ENCODE measurements at places on chromosomes 5 and 9.

- no peak for DNase-seq
These were observed 31.3 kb downstream of the ARHGAP26 start for GRCh38 chr5:142801495-142801871.

GRCh38 chr5:124572971-124573370, 173.5 kb downstream of the ZNF608 start:
- no peak for DNase-seq

DNA sequence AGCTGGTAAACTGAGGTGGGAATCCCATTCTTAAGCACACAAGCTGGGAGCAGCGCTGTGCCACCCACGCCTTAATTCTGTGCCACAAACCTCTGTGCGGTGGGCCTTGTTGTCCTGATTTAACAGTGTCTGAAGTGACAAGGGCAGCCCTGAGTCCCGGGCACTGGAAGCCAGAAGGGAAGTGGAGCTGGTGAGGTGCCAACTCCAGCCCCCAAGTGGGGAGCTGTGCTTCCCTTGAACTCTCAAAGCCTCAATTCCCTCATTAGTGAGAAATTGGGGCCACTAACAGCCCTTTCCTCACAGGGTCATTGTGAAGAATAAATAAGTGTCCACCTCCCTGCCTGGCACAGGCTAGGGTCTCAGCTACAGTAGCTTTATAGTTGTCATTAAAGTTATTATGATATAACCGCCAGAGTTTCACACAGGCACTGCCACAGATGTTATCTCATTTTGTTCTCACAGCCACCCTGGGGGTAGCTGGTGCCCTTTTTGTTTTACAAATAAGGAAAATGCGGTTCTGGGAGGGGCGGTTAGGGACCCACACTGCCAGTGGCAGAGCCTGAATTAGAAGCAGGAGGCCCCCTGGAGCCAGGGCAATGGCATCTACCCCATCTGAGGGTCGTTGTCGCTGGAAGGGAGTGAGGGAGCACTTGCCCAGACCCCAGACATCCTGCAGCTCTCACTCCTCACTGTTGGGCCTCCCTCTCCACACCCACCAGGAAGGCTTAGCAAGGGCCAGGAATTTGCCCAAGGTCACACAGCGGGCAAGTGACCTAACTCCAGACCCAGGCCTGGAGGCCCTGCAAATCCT, 2.1 kb upstream of the TLX3 start:
- DNase-seq: no peak

DNA sequence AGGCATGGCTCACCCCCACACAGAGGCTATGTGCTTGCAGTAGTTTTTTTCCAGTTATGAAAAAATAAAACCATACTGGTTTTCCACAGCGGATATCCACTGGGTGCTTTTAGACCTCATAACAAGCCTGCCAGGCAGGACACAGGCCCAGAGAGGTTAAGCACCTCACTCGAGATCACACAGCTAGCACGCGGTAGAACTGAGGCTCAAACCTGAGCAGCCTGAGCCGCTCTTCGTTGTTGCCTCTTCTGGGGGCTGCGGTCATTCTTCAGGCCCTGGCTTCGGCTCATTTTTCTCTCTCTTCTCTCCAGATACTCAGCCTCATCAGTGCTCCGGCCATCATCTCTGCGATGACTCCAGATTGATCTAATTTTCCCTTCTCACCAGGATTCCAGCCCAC, 196.0 kb downstream of the TTLL11 start:
- DNase-seq: no peak

- DNase-seq: no peak
These were observed 8.8 kb downstream of the CLPTM1L start for GRCh38 chr5:1336106-1336561.

DNA sequence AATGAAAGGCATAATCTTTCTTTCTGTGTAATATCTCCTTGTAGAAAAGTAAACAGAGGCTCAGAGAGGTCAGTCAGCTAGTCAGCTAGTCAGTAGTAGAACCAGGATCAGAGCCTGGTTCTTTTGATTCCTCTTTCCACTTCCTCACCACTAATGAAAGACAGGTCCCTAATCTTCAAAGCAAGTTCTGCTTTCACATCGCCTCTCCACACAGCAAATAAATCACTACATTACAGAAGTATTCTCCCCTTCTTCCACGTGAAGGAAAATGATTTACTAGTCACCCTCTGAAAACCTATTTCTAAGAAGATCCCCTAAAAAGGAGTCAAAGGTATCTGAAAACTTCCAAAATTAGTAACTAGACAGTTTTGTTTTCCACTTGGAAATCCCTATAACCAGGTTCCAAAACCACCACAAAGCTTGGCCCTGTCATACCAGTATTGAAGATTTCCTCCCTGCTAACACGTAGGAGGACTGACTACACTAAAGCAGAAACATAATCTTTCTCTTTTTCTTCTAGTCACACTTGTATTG, 140.5 kb upstream of the TARS1 start:
- DNase-seq: no peak

GRCh38 chr5:126108470-126108869, 314.7 kb upstream of the GRAMD2B start:
- DNase-seq: no peak

- DNase-seq: no peak
These were observed 232.4 kb downstream of the ESM1 start for GRCh38 chr5:54753034-54753433.

GRCh38 chr5:133348406-133348805, 263.9 kb downstream of the FSTL4 start:
- DNase-seq: no peak

GRCh38 chr9:136675477-136676296, 11.6 kb downstream of the AGPAT2 start:
- no peak for DNase-seq

DNA sequence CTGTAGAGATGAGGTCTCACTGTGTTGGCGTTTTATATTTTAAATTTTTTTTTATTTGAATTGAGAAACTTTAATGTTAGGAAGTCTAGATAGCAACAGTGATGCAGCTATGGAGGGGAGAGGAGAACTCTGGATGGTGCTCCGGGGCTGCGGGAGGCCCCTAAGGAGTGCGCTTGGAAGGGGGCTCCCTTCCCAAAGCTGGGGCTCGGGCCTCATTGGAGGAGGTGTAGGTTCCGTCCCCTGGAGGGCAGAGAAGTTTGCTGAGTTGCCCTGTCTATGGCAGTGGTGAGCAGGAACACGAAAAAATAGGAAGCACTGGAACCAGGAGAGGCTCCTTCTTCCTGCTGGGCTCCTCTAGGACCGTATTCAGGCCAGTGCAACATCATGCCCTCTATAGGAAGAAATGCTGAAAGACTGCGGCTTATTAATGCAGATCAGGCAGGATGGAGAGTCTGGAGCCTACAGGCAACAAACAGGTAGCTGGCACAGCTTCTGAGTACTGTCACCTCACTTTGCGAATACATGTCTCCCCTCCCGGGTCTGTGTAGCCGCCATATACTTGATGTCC, 16.1 kb downstream of the AHRR start:
- DNase-seq: no peak

DNA sequence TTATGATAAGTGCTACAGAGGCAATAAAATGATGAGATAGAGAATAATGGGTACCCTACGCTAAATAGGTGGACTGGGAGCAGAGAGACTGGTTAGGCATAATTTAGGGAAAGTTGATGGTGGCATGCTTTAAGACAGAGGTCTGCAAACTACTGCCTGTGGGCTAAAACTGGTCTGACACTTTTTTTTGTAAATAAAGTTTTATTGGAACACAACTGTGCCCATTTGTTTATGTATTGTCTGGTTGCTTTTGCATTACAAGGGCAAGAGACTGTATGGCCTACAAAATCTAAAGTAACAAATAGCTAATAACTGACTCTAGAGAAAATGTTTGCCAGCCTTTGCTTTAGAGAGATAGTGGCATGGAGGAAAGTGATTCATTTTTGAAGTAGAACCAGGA, 2.5 kb downstream of the ERCC6L2 start:
- no peak for DNase-seq

DNA sequence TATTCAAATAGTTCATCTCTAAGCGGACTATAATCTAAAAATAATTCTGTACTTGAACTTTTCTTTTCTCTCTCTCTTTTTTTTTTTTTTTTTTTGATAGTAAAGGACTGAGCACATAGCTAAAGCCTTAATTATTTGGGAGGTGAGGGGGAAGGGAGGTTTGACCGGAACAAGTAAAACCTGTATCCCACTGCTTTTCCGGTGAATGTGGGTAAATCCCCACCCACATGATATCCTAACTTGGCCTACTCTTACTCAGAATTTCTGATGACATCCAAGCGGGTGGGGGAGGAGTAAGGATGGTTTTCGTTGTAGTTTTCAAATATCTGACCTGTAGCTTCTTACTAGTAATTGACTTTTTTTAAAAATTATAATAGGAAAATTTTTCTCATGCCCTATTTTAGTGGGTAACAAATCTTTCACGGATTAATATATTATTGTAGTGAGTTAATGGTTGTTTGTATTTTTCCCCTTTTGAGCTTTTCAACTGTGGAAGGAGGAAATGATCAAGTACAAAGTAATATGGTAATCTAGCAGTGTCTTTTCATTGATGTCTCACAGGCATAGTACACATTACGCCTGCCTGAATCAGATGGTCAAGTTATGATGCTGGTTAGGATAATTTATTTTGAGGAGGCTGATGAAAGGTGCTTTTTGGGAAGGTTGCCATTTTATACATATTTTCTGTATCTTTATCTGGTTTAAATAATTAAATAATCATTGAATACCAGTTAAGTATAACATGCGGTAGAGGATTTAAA, 2.2 kb upstream of the ELL2 start:
- DNase-seq: no peak

GRCh38 chr5:177487144-177487543, 10.3 kb downstream of the PDLIM7 start:
- no peak for DNase-seq

- no peak for DNase-seq
These were observed 23.9 kb upstream of the MYOT start for GRCh38 chr5:137843676-137844299.

DNA sequence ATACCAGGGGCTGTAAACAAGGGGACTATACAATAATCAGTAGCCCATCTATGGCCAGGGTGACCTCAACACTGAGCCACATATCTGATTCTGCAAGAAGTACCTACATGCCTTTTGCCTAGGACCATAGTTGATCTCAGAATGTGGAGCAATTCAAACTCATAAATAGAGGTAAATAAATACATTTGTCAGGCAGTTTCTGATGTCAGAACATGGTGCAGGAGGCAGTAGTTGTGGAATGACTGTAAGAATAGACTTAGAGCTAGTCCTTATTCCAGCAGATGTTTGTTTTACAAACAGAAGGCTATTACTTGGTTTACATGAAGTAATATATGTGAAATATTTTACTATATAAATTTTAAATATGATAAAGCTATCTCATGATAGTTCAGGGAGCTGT, 330.7 kb upstream of the DAB2 start:
- no peak for DNase-seq

DNA sequence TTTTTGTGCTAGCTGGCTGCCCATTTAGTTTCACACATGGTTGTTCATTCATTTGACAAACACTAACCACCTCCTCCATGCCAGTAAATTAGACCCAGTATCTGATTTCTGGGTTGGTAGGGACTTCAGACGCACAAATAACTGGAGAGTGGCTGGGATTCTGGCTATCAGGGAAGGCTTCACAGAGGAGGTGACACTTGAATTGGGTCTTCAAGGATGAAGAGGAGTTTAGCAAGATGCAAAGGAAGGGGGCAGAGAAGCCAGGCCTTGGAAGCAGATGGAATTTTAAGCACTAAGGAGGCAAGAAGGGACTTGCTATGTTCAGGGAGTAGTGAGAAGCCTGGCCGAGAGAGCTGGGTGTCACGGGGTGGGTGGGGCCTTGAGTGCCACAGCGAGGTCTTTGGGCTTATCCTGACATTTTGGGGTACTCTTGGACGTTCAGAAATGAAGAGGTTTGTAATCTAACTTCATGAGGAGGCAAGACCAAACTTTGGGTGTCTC, 71.3 kb downstream of the LMX1B start:
- no peak for DNase-seq

DNA sequence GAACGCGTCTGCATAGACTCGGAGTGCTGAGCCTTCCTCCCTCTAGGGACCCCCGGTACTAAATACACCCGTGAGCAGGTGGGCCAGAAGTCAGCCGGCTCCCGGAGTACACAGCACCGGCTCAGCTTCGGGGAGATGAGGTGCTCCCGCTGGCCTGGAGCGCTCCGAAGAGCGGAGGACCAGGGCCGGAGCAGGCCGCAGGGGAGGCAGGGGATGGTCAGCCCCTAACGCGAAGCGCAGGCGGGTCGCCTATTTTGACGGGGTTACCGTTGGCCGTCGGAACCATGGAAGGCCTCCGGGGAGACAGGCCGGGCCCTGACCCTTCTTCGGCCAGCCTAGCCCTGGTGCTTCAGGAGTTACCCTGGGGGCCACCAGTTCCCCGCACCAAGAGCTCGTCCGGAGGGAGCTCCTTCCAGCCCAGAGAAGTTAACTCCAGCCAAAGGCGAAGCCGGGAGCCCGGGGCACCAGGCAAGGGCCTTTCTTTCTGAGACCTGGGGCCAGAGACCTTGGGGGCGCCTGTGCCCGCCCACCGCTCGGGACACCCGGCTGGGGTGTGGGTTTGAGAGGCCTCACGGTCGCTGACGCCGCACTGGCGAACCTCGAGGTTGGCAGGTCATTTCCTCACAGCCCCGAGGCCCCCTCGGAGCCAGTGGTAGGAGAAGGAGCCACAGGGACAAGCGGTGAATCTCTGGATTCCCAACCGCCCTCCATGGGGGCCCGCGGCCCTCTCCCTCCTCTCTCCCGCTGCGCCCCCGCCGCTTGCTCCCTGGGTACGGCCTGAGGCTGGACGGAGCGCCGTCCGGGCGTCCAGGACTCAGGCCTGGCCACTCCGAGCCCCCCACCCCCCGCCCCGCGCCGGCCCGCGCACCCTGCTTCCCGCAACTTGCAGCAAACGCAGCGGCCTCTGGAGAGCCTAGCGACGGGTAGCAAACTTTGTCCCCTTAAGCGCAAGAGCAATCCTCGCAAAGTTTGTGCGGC, 3.4 kb upstream of the IRX4 start:
- no peak for DNase-seq

- no peak for DNase-seq
These were observed 92.4 kb downstream of the RORB start for GRCh38 chr9:74589576-74589975.

GRCh38 chr5:58670582-58670981, 87.7 kb downstream of the RAB3C start:
- no peak for DNase-seq

DNA sequence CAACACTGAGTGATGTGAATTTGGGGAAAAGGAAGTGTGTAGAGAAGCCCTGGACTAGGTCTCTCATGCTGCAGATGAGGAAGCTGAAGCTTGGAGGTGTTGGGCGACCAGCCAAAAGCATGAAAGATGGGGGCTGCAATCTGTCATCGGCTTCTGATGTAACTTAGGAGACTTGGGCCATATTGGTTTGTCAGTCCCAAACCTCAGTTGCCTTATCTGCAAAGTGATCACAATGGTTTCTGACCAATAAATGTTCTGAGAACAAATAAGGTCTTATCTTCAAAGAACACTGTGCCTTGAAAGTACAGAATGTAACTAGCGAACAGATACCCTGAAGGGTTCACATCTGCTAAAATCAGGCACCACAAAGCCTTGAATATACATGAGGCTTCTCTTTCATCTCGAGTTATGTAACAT, 198.4 kb upstream of the NR3C1 start:
- DNase-seq: no peak

DNA sequence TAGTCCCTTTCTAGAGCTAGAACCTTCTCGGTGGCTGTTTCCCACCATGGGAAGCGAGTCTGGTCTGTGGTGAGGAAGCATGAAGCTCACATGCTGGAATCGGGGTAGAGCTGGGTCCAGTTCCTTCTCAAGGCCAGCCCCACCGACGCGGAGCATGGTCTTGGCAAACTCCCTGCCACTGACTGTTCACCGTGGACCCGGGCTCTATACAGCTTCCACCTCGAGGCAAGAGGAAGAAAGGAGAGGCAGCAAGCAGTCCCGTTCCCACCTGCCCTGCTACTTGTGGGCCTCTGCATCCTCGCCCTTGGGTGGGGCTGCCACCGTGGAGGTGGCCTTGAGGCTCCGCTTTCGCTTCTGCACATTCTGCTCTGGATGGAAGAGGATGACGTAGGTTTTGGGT, 13.7 kb downstream of the GRM6 start:
- DNase-seq: no peak
